ENCODE measurements at places on chromosomes 11 and 22.

GRCh38 chr11:95135155-95135554 is 45.5 kb downstream of the ENDOD1 start:
- no peak for DNase-seq

DNA sequence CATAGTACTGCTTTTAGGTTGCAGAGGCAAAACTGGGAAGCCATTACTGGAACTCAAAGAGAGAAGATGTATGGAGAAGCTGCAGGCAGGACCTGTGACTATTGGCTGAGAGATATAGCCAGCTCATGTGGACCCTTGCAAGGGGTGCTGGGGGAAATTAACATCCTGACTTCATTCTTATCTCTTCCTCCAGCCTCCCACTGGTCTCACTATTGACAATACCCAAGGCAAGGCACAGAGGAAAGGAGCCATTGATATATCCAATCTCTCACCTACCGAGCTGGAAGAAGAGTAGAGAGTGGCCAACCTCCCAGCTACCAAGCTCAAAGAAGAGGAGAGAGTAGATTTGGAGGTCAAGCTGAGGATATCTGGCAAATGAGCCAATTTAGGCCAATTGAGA is 36.8 kb upstream of the ZBED5 start:
- no peak for DNase-seq

DNA sequence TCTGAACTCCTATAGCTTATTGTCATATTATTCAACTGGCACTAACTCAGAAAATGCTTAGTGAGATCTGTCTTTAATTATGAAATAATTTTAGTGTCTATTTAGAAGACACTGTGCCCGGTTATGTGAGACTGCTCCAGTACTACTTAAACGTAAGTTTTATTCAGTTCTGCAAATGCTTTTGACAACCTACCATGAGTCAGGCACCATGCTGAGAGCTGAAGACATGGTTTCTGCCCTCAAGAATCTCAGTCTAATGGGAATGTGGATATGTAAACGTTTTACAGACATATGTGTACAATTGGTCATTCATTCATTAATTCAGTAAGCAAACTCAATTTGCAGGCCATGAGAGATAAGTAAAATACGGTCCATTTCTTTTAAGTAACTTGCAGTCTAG is 40.0 kb downstream of the DCUN1D5 start:
- peak; percentile 61 for DNase-seq

- no peak for DNase-seq
Observed at GRCh38 chr11:67648796-67649613, 1.5 kb downstream of the ACY3 start.

DNA sequence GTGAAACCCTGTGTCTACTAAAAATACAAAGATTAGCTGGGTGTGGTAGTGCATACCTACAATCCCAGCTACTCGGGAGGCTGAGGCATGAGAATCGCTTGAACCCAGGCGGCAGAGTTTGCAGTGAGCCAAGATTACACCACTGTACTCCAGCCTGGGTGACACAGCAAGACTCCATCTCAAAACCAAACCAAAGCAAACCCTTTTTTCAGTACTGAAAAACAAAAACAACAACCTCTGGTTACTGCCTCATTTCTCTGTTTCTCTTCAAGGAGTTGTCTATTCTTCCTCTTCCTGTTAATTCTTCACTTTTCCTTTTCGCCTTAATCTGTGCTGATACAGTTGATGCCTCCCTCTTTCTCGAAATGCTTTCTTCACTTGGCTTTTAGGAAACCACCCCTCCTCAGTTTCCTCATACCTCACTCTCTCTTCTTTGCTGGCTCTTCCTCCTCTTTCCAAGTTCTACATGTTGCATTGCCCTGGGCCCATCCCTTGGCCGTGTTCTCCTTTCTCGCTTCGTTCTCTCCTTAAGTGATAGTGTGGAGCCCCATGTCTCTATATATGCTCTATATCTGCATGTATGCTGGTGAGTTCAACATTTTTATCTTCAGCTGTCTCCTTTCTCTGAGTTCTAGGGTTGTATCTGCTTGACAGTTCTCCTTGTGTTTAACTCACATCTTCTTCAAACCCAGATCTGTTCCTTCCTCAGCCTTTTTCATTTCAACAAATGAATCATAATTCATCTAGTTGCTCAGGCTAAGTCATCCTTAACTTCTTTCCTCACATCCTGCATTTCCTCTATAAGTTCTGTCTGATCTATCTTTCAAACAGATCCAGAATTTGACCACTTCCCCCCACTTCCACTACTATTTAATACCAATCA is 37.1 kb downstream of the NUCB2 start:
- DNase-seq: no peak

DNA sequence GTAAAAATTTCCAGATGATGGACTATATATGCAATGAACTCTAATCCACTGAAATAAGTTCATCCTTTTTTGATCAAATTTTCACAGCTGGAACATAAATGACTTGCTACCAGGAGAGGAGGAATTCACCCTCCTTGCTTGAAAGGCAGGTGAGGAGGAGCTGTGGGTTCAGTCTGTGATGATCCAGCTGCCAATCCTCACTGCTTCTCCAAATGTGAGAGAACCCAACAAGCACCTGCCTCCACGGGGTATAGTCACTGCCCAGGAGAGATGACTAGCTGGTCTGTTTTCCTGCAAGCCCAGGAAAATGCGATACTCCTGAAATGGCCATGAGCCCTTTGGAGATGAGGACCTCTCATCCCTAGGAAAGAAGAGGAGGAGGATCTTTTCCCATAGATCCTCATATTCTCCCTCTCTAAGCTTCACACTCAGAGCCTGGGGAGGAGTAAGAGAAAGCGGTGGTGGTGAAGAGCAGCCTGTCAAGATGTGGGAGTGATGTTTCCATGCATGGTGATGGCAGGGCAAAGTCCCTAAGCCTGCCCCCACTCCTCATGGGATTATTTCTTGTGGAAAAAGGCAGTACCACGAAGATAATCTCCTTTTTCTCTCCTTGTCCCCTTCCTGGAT is 77.9 kb upstream of the USP47 start:
- no peak for DNase-seq

- DNase-seq: no peak
Observed at GRCh38 chr11:15300341-15300740, 185.6 kb downstream of the INSC start.

- DNase-seq: no peak
Observed at GRCh38 chr11:73130181-73130580, 11.9 kb downstream of the FCHSD2 start.

GRCh38 chr11:59899532-59899931 is 20.9 kb downstream of the OOSP3 start:
- no peak for DNase-seq

DNA sequence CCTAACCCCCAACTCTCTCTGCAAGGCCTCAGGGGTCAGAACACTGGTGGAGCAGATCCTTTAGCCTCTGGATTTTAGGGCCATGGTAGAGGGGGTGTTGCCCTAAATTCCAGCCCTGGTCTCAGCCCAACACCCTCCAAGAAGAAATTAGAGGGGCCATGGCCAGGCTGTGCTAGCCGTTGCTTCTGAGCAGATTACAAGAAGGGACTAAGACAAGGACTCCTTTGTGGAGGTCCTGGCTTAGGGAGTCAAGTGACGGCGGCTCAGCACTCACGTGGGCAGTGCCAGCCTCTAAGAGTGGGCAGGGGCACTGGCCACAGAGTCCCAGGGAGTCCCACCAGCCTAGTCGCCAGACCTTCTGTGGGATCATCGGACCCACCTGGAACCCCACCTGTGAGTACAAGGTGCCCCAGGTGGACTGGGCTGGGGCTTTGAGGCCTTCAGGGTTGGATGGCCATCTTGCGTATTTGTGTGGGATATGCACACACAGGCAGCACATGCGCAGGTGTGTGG is at the start of gene BEST1:
Gene BEST1, plus strand, starts transcription at position 317 of the 513 bp plus-strand sequence. CDS start 1,456 bp downstream, outside the sequence.
- no peak for DNase-seq

DNA sequence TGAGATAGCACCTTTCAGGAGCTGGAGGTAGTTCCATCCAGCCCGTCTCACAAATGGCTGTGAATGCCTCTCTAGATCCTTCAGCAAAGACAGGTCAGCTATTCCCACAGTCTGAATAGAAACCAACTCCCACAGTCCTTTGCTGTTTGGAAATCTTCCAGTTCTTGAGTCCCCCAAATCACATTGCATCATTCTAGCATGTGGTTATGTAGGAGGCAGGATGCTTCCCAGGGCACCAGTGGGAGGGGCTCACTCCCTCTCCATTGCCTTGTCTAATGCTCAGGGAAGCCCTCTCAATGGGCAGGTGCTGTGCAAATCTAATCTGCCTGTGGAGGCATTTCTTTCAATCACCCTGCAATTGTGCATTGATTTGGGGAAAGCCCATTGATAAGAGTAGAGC is 14.6 kb downstream of the NAV2 start:
- DNase-seq: no peak

GRCh38 chr11:61072316-61073109 is 29.8 kb upstream of the CD5 start:
- DNase-seq: no peak

DNA sequence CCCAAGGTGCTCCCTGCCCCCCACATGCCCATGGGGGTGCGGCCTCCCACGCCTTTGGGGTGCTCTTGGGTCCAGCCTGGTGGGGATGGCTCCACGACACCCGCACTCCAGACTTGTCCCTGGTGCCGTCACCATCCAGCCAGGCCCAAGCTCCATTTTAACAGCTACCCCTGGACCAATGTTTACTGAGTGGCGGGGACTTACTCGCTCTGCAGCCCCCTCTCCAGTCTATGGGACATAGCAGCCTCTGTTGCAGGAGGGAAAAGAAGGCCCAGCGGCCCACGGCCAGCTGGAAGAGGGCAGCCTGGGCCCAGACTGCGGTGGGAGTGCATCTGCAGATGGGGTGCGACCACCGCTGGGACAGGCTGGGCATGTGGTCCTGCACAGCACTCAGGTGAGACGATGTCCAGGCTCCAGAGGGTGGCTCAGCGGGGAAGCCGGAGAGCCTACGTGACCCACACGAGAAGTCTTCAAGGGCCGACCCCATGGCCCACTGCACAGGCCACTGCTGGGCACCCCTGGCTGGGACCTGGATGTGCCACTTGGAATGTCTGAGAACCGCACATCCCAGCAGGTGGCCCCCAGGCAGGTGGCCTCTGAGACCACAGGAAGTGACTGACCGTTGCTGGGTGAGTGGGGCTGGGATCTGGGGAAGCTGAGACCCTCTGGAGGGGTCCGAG is 18.1 kb downstream of the IL17REL start:
- no peak for DNase-seq

DNA sequence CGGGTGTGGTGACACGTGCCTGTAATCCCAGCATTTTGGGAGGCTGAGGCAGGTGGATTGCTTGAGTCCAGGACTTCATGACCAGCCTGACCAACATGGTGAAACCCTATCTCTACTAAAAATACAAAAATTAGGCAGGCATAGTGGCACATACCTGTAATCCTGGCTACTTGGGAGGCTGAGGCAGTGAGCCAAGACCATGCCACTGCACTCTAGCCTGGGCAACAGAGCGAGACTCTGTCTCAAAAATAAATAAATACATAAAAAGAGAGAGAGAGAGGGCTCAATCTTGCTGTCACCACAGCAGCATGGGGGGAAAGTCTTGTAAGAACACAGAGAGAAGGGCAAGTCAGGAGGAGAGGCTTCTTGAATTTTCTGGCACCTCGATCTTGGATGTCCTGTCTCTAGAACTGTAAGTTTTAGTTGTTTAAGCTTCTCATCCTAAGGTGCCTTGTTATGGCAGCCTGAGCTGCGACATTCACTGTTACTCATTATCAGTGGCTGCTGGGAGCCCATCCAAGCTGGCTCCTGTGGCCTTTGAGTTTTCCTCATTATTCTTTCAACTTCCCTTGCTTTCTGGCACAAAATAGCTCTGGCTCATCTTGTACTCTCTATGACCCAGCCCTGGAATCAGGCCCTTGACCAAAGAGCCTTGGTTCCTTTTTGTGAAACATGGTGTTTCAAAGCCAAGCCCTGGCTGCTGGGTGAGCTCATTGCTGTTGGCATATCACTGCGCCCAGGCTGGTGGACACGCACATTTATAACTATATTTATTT is 8.0 kb upstream of the PSMC3 start:
- no peak for DNase-seq

DNA sequence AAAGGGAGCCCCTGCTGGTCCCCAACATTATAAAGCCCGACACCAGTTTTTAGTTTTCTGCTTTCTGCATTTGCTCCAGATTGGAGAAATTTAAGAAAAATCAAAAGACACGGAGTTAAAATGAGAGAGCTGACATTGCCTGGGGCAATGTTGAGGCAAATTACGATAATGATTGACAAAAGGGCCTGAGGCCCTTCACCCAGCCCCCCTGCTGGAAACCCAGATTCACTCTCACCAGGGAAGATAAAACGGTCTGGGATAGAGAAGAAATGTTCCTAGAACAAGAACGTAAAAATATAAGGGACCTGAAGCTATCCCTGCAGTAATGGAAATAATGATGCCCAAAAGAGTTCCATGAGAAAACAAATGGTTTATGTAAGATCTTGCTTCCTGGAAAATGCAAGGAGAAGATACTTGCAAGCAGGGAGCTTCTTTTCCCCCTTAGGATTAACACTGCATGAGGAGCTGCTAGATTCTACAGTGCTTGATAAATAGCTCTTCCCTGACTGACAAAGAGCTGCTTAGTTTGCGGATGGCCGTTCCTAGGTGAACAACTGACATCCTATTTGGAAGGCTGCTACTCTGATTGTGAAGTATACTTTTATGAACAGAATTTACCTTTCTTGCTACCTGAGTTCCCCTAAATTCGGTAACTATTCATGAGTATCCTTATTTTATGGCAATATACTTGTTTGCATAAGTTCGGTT is 40.6 kb upstream of the GNAZ start:
- no peak for DNase-seq

DNA sequence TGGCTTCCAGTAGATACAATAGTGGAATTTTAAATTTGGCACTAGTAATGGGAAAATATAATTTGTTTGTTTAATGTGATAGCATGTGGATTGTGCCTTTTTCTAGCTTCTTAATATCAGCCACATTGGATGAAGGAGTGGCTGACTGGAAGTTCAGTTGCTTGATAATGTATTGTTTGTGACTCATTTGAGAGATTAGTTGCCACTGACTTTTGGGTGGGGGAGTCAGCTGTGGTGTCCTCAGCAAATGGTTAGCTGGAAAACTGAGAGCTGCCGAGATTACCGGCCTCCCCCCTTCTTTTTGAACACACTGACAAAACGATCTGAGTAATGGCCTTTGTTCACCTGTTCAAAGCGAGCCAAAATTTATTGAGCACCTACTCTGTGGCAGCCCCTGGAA is 5.5 kb downstream of the JAM3 start:
- no peak for DNase-seq

DNA sequence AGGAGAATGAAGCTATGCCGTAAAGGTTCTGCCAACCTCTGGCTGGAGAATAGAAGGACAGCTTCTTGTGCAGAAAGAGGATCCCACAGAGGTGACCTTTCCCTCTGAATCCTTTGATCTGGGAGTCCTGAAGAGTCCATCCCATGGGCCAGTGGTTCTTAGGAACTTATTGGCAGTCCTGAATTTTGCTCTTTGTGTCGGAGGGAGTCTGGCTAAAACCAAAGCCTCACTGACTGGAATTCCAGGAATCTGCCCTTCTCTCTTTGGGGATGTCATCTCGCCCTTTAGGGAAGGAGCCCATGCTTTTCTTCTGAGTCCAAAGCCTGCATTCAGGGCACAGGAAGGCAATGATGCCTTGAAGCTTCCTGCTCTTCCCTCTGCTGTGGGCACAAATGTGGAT is 45.5 kb downstream of the PKNOX2 start:
- no peak for DNase-seq

All from smooth muscle cell of the brain vasculature (primary cell).